ENCODE measurements at places on chromosomes 5 and 9. TPM values are rescaled to one million over a fixed set of nuclear protein-coding genes. Genes with fewer than 3 reads are reported as not detected.

The LECT2 gene
- 25.0 TPM for total RNA-seq

The MSX2 gene
- 28.8 TPM for total RNA-seq

The SPINK1 gene
- total RNA-seq: 1,467 TPM

DNA sequence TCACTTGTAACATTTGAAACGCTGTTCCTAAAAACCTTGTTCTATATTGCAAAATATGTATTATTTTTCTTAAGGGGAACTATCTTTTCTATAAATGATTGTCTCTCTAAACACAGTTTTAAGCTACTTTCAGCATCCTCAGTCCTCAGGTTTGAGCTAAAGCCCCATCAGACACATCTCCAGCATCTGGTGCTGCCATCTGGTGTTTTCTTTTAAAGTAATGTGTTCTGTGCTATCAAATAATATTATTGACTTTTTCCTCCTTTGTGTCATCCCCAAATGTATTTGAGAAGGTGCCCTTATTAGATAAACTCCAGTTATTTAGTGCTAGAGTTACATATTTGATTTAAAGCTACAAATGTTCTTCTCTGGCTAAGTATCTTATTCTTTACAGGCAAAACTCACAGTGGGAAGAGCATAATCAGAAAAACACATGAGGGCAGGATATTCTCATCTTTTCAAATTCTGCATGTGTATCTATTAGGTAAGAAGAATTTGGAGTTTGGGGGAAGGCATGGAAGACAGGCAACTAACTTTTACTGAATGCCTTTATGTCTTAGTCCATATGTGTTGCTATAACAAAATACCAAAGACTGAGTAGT lies 27.5 kb downstream of the ZNF474 start:
- DNase-seq: peak; percentile 57

The SPATA31C1 gene
- not detected for total RNA-seq

- no peak for DNase-seq
Observed at GRCh38 chr9:15253197-15253596, 53.8 kb downstream of the TTC39B start.

DNA sequence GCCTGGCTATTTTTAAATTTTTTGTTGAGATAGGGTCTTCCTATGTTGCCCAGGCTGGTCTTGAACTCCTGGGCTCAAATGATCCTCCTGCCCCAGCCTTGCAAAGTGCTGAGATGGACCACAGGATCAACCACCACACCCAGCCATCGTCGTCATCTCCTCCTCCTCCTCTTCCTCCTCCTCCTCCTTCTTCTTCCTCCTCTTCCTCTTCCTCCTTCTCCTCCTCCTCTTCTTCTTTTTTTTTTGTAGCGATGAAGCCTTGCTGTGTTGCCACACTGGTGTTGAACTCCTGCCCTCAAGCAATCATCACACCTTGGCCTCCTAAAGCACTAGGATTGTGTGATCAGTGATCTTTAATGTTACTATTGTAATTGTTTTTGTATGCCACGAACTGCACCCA lies 49.4 kb upstream of the ERBIN start:
- no peak for DNase-seq

DNA sequence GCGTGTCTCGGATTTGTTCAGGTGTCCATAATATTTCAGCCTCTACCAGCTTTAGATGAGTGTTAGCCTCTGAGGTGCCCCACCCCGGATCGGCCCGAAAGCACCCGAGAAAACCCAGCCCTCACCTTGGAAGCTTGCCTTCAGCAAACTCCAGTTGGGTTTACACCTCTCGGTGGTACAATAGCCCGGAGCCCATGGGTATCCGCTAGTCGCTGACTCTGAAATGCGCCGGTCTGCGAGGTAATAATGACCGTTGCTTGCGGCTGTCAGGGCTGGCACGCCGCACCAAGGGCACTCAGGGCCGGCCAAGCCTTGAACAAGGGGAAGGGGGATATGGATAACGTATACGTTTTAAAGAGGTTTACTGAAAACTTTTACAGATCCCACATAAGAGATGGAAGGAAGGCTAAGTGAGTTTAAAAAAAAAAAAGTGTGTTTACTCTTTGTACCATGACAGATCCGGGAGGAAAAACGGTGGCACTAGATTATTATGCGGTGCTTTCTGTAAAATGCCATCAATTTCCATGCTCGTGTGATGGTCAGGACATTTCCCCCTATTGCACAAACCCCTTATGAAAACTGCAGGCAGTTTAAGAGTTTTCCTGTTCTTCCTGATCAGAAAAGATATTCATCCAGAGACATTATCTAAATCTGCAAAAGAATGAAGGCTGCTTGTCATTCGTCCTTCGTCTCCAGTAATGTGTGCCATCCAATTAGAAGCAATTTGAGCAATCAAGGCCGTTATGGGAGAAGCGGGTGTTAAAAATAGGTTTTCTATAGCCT lies 124.2 kb downstream of the TMEM161B start:
- no peak for DNase-seq

DNA sequence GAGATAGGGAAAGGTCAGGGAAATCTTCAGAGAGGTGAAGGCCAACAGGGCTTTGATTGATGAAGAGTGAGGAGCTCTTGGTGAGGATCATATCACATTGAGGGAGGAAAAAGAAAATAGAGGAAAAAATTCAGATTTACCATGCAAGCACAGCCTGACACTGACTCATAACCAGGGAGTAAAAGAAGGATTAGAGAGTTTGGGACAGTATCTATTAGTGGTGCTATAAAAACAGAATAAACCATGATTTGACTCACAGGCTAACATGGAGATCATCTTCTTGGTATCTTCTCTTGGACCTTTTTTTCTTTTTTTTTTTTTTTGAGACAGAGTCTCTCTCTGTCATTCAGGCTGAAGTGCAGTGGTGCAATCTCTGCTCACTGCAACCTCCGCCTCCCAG lies 44.4 kb downstream of the MUSK start:
- no peak for DNase-seq

GRCh38 chr9:110128664-110129329 lies 79.2 kb downstream of the C9orf152 start:
- DNase-seq: no peak

GRCh38 chr5:156991714-156992113 lies 28.7 kb upstream of the TIMD4 start:
- no peak for DNase-seq

- no peak for DNase-seq
Observed at GRCh38 chr9:22175972-22176545, 167.0 kb upstream of the CDKN2B start.

DNA sequence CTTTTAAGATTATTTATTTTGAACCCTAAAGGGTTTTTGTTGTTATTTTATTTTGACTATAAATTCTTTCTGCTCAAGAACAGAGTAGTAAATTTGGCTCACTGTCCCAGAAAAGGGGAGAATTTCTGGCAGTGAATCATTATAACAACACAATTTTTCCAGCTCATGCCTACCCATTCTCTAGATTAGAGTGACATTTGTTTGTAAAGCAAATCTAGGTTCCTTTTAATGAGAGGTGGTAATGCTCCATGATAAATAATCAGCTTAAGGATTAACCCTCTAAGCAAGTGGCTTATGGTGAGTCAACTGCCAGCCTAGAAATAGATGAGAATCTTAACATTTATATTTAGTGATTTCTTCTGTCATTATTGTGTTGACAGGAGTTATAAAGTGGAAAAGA lies 409.2 kb downstream of the NFIB start:
- DNase-seq: no peak

The TMEM215 gene
- 0.43 TPM for total RNA-seq

The FABP6 gene
- total RNA-seq: 55.7 TPM

The SPATA31A1 gene
- not detected for total RNA-seq

DNA sequence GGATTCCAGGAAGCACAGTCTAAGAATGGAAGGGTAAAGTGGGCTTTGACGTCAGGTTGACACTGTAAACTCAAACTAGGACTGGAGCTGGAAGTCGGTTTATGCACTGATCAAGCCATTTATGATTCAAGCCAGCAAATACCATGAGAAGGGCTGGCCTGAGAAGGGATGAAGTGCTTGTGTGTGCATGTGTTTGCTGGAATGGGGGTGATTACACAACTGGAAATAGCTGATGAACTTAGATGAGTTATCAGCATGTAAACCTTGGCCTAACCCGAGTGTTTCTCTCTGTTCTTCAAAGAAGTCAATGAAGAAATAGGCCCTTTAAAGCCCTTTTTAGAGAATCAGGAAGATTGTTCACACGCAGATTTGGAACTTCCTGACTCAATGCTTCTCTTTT lies 287.6 kb downstream of the RFX3 start:
- DNase-seq: no peak

DNA sequence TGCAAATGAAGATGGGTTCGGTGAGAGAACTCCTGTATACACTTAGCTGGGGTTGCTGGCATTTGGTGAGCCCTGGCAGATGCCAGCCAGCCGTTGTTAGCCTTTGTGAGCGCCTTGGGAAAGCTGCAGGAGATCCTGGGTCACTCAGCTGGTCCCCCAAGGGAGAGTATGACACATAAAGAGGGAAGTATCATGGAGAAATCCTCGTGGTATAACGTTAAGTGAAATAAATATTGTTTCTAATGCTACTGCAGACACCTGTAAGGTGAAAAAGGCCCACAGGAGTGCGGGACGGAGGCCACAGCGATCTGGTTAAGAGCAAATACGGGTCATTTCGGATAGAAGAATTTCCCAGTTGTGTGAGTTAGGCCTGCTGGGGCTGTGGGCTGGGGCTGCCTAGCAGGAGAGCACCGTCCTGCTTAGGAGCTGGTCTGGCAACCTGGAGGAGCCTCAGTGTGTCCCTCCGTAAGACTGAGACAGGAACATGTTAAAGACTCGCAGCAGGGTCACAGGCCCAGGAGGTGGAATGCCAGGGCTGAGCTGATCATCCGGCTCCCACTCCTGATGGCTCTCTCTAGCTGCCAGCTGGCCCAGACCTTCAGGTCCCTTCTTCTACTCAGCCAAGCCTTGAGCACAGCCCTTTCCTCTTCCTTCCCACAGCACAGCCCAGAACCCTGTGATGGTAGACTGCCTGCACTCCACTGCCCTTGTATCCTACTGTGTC lies 4.9 kb downstream of the NKX2-5 start:
- DNase-seq: no peak

DNA sequence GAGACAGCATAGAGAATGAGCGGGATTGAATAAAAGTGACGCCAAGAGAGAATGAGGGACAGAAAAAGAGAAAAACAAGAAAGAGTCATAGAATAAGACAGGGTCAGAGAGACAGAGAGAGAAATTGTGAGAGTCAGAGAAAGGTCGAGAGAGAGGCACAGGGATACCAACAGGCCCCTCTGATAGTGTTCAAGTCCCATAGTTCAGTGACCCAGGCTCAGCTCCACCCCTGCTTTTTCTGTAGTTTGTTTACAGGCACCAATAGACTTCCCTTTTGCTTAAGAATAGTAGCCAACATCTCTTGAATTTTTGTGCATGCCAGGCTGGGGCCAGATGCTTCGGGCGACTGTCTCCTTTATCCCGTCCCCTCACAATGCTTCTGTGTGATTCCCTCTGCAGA lies 62.5 kb downstream of the ARHGEF37 start:
- no peak for DNase-seq

GRCh38 chr5:112581811-112582320 lies 155.8 kb upstream of the APC start:
- no peak for DNase-seq

The PCDHB4 gene
- total RNA-seq: 2.5 TPM

GRCh38 chr5:141777130-141777529 lies 95.1 kb upstream of the ARAP3 start:
- DNase-seq: no peak
